ENCODE measurements at places on chromosomes 1 and 21.

DNA sequence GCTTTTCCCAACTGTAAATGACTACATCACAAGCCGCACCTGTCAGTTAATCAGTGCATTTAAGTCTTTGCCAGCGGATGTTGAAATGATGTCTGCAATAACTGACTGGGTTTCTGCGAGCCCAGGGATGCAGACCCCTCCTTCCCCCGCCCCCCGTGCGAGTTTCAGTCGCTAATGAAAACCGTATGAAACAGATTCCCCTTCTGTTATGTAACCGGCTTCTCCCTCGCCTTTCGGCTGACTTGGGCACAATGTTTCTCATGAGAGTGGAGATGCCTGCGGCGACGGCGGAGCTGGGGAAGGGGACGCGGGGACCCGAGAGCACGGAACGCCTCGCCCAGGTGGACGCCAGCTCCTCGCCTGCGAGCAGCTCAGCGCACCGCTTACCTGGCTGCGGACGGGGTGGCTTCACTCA lies 753 bp downstream of the KCNJ6 start:
- no peak for DNase-seq

GRCh38 chr1:198794498-198794897 lies 155.7 kb downstream of the PTPRC start:
- DNase-seq = no peak

DNA sequence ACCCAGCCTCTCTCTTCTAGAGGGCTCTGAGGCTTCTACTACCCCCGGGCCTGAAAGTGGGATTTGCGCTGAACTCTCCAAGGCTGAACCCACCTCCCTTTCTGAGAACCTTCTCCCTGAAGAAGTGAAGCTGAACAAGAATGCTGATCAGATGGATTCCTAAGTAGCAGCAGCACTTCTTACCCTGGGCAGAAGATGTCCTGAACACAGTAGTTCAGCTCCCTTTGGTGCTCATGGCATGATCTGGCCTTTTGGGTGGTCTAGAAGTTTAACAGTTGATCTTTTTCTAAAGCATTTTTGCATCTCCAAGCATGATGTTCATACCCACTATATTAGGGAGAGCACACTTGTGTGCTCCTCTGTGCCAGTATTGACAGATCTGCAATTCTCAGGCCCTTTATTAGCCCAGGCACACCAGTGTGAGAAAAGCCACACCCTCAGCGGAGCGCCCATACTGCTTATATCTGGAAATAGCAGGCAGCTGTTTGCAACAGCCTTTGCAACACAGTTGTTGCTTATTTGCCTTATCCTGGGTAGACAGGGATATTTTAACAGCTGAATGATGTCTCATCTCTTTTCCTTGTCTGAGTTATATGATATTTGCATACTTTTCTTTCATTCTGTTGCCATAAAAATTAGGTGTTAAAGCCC lies 34.2 kb downstream of the CNN3 start:
- peak; percentile 94 for DNase-seq

GRCh38 chr1:31581821-31582810 lies 5.8 kb downstream of the TINAGL1 start:
- DNase-seq = no peak

DNA sequence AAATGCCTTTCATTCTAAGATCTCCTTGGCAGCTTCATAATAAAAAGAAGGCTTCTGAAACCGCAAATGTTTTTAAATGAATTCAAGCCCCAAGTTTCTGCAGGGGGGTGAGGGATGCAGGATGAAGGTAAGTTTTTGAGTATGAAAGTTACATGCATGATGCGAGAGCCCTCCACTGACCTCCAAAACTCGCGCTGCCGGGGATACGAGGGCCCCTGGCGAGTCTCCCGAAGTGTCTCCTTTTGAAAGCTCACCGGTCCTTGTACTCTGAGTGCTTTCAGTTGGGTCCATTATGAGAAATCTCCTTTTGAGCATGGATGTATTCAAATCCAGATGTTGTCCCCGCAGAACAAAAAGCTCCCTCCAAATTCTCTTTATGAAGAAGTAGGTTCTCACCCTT lies 18.9 kb upstream of the ZC3H12A start:
- DNase-seq = no peak

DNA sequence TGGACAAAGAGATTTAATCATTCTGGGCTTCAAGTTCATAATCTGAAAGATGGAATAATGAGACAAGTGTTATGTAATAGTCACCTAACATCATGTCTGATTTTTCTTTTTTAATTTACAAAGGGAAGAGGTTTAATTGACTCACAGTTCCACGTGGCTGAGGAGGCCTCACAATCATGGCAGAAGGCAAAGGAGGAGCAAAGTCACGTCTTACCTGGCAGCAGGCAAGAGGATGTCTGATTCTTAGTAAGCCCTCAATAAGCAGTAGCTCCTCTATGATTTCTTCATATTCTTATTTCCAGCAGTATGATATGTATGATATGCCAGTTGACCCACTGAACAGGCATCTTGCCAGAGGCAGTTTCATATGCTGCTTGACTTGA lies 152.7 kb downstream of the S1PR1 start:
- DNase-seq = no peak

DNA sequence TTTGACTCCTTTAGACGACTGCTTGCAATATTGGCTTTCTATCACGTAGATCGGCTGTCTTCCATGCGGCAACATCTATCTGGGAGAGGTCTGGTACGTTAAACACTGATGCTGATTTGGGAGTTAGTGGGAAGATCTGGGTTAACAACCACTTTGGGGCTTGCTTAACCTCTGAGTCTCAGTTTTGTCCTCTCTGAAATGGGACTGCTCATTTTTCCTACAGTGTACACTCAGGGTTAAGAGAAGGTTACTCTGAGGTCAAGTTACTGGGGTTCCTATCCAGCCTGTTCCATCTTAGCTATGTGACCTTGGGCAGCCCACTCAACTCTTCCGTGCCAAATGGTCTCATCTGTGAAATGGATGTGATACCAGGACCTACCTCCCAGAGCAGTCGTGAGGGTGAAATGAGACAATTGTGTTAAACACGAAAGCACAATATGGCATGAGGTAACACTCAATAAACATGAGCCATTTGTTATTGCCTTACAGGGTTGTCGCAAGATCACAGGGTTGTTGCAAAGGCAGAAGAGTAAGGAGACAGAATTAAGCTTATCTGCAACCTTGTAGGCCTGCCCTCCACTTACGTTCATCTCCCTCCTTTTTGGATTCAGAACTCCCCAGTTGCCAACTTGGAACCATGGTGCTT lies 5.6 kb downstream of the ABCA4 start:
- no peak for DNase-seq

GRCh38 chr1:237792726-237793125 lies 98.0 kb downstream of the ZP4 start:
- no peak for DNase-seq

- DNase-seq = no peak
These were observed 37.3 kb downstream of the ADARB1 start for GRCh38 chr21:45111703-45112102.

GRCh38 chr1:15031251-15031933 lies 122.2 kb upstream of the TMEM51 start:
- no peak for DNase-seq

DNA sequence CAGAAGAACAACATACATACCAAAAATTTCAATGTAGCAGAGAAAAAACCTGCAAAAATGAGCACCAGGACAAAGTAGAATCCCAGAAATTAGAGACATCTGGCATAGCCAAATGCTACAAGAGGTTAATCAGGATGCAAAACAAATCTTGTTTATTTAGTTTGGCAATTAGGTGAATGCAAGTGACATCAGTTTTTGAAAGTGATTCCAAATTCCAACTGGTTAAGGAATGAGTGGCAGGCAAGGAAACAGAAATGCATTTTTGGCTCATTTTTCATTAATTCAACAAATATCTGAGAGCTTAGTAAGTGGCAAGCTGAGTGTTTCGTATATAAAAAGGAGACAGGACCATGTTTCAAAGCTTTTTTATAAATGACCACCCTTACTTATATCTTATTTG lies 21.3 kb downstream of the SCAF4 start:
- no peak for DNase-seq

GRCh38 chr1:8794605-8795004 lies 22.8 kb downstream of the RERE start:
- DNase-seq = no peak

DNA sequence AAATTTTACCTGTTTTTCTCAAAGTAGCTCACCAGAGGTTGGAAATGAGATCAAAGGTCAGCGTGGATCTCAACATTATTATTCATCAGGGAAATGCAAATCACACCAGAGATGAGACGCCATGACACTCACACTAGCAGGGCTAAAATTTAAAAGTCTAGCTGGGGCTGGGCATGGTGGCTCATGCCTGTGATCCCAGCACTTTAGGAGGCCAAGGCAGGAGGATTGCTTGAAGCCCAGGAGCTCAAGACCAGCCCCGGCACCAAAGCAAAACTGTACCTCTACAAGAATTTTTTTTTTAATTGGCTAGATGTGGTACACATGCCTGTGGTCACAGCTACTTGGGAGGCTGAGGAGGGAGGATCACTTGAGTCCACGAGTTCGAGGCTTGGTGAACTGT lies 41.4 kb upstream of the PCBP3 start:
- DNase-seq = no peak

GRCh38 chr1:24743404-24744211 lies 1.6 kb upstream of the CLIC4 start:
- DNase-seq = peak; percentile 48

GRCh38 chr1:41502912-41503311 lies 18.4 kb upstream of the EDN2 start:
- DNase-seq = no peak

GRCh38 chr1:171081314-171081753 lies 9.4 kb upstream of the FMO3 start:
- DNase-seq = no peak

DNA sequence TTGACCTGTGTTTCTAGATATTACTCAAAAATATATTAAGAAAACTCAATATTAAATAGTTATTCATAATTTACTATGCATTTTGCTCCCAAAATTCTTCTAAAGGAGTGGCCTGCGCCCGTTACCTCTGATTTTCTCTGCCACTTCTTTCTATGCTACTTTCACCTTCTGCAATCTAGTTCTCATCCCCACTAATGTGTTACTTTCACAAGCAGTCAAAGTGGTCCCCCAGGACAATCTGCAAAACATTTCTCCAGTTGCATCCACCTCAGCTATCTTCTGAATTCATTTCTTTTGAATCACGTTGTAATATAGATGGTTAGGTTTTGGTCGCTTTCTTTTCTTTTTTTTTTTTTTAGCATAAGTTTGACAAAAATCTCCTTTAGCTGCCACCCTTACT lies 13.4 kb downstream of the INSL5 start:
- no peak for DNase-seq

GRCh38 chr1:37474697-37475379 lies 458 bp downstream of the ZC3H12A start:
- DNase-seq = no peak

GRCh38 chr21:18771845-18772380 lies 368.3 kb upstream of the TMPRSS15 start:
- no peak for DNase-seq

- DNase-seq = no peak
These were observed 414.9 kb downstream of the PTPRU start for GRCh38 chr1:29651246-29651645.

DNA sequence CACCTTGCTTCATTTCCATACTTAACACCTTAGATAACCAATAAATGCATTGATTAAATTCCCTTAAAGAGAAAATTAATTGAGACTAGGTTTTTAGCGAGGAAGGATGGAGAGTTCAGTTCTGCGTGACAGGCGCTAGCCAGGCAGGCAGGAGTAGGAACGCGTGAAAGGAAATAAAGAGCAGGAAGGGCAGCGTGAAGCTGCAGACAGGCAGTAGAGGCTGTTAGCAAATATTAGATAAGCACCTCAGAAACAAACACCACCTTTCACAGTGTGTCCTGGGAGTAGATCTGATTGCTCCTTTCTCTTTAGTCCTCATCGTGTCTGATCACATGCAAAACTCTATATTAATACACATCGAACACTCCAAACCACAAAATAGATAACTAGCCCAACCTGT lies 282.7 kb upstream of the ADGRL2 start:
- DNase-seq = no peak

DNA sequence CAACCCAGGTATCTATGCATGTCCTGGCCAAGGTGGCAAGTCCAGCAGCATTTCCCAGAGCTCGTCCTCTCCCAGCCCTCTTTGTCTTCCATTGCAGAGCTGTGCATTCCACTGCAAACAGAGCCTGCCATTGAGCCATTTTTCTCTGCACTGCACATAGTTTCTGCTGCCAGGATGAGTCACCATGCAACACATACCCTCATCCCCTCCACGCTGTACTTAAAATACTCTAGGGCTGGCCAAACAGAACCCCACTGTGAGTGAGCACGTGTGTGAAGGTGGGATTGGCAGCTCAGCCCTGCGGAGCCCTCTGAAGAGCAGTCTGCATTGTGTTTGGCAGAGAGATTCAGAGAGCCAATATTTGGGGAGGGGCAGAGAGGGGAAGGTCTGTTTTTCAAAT lies 3.9 kb upstream of the ATP1B1 start:
- no peak for DNase-seq

DNA sequence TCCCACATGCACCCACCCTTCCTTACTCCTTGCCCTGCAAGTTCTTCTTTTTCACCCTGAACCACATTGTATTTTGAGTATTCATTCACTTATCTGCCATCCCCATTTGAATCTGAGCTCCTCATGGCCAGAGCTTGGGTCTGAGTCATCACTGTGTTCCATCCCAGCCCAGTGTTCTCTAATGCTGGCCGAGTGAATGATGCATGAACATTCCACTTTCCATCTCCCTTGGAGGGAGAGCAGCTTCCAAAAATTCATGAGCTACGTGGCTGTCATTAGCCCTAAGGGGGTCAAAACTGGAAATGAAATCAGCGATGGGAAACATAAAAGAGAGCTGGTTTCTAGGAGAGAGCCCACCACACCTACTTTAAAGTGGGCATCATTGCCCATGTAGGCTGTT lies 187.0 kb upstream of the USP24 start:
- no peak for DNase-seq

- no peak for DNase-seq
These were observed 609 bp upstream of the ATF3 start for GRCh38 chr1:212607913-212608391.

GRCh38 chr1:7886405-7886745 lies 33.5 kb upstream of the UTS2 start:
- DNase-seq = no peak

GRCh38 chr1:239682960-239683359 lies 296.6 kb downstream of the CHRM3 start:
- no peak for DNase-seq

- no peak for DNase-seq
These were observed 46.5 kb downstream of the LAMC1 start for GRCh38 chr1:183069562-183070216.

- DNase-seq = peak; percentile 99
These were observed at the start of gene LRIF1 for GRCh38 chr1:110963691-110964454. LRIF1 (minus strand) TSS chr1:110963922; CDS start chr1:110963688, 234 bp downstream.

GRCh38 chr1:181469829-181470228 lies 13.5 kb upstream of the CACNA1E start:
- no peak for DNase-seq

- no peak for DNase-seq
These were observed 921.0 kb downstream of the ADGRL2 start for GRCh38 chr1:82721702-82722101.

DNA sequence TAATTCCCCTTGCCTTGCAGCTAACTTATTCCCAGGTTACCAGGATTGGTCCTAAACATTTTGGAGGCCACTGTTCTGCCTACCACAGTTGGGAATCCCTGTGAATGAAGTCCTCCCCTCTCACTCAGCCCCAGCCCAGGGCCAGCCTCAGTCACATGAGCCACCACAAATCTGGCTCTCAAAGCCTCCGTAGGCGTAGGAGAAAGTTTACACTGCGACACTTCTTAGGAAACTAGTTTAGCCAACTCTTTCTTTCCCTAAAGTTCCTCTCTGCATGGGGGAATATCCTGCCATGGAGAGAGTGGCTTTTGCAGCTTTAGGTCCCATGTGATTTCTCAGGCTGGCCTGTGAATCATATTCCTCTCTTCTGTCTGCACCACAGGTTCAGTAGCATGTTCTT lies 45.7 kb upstream of the ETV3 start:
- no peak for DNase-seq
